HepG2 (cell line): ENCODE measurements at places on chromosomes 7 and 10. TPM values are rescaled to one million over a fixed set of nuclear protein-coding genes. Genes with fewer than 3 reads are reported as not detected.

DNA sequence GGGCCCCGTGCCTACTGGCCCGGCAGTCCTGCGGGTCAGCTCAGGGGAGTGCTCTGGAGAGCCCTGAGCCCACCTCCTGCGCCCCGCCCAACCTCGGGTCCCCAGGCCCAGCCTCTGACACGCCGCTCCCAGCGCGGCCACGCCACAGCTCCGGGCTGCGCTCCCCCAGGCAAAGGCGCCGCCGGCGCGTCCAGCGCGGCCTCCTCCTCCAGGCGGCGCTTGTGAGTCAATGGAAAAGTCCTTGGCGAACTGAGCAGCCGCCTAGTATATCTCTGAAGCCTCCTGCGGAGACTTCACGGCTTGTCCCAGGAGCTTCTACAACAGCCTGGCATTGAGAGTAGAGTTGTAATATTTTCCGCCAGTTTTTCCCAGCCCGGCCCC lies 29.5 kb upstream of the BMS1 start:
- DNase-seq = no peak

- no peak for DNase-seq
These were observed 56.5 kb downstream of the PWWP2B start for GRCh38 chr10:132453470-132453861.

- DNase-seq = no peak
These were observed 1.2 kb upstream of the SGCE start for GRCh38 chr7:94656925-94657731.

- DNase-seq = peak; percentile 54
These were observed 61.0 kb upstream of the NFE2L3 start for GRCh38 chr7:26090927-26091519.

DNA sequence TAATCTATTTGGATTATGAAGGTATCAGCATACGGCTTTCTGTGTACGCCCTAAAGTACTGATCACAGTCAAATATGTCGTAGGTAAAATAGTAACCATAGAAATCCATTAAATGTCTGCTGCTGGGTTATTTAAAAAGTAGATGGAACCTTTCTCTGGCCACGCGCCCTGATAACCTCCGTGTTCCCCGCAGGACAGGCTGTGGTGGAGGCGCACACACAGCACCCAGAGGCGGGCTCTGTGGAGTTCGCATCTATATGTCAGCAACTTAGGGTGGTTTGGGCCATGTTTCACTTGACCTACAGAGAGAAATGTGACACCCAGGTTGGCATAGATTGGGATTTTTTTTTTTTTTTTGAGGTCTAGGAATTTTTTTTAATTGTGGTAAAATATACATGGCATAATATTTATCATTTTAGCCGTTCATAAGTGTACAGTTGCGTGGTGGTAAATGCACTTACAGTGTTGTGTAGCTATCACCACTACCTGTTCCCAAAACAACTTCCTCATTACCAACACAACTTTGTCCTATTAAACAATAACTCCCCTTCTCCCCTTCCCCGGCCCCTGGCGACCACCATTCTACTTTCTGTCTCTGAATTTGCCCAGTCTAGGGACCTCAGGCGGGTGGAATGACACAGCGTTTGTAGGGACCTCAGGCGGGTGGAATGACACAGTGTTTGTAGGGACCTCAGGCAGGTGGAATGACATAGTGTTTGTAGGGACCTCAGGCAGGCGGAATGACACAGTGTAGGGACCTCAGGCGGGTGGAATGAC lies 15.4 kb downstream of the PPP2R2D start:
- no peak for DNase-seq

DNA sequence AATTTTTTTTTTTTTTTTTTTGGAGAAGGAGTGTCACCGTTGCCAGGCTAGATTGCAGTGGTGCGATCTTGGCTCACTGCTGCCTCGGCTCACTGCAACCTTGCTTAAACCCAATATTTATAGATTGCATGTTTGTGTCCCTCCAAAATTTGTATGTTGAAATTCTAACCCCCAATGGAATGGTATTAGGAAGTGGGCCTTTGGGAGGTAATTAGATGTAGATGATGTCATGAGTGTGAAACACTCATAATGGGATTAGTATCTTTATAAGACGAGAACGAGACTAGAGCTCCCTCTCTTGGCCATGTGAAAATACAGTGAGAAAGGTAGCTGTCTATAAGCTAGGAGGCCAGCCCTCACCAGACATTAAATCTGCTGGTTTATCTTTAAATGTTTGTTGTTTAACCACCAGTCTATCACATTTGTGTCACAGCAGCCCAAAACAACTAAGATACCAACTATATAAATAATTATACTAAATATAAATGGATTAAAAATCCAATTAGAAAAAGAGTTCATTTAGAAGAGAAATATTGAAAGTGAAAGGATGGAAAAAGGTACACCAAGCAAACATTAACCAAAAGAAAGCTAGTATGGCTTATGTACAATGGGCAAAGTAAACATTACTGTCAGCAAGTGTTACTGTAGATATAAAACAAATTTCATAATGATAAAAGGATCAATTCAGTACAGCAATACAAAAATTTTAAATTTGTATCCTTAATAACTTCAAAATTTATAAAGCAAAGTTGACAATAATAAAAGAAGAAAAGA lies 9.3 kb downstream of the TCAF1 start:
- peak; percentile 68 for DNase-seq

DNA sequence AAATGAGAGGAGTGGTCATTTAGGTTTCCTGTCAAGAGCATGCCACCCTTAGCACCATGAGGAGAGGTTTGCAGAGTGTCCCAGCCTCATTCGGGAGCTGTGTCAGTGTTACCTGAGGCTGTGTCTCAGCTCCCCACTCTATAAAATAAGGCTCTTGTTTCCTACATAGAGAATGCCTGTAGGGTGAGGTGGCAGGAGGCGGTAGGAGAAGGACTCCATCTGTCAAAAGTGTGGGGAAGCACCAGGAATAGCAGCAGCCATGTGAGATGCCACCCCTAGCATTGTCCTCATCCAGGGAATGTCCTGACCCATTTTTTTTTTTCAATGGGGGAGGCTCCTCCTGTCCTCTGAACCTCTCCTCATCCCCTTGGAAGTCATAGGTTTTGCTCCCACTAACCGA lies 451.2 kb downstream of the PLXNA4 start:
- DNase-seq = no peak

DNA sequence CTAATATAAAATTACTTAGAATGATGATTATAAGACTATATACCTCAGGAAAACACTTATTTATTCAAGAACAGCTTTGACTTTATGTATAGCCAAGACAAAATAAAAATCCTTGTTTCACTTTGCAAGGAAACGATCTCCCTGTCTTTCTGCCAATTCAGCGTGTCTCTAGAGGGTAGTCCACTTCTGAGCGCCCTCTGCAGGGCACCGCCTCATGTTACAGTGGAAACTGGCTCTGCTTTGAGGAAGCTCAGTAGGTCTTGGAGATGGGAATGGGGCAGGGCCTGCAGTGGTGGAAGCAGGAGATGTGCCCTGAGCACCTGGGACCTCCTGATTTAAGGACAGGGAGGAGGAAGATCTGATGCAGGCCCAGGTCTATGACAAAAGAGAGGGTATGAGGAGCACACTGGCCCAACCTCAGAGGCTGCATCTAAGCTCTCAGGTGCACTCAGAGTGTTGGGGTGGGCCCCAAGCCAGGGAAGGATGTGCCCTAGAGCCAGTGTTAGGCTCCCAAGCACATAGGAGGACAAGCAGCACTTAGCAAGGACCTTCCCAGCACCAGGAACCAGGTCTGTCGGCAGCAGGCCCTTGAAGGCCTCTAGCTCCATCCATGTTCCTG lies 481.0 kb downstream of the TNS3 start:
- peak; percentile 57 for DNase-seq

DNA sequence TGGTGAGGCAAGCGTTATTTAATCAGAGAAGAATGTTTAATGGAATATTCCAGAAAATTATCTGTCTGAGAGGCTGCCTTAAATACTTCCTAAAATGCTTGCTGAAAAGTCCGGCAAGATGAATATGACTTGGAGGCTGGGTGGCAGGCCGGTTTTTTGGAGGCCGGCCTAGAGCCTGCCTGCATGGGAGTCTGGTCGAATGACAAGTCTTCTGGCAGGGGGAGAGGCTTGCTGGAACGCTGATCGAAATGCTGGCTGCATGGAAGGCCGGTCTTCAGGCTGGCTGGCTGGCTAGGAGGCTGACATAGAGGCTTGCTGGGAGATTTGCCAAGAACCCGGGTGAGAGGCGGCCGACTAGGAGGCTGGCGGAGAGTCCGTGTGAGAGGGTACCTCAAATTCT lies 135.7 kb downstream of the OR13A1 start:
- DNase-seq = no peak

DNA sequence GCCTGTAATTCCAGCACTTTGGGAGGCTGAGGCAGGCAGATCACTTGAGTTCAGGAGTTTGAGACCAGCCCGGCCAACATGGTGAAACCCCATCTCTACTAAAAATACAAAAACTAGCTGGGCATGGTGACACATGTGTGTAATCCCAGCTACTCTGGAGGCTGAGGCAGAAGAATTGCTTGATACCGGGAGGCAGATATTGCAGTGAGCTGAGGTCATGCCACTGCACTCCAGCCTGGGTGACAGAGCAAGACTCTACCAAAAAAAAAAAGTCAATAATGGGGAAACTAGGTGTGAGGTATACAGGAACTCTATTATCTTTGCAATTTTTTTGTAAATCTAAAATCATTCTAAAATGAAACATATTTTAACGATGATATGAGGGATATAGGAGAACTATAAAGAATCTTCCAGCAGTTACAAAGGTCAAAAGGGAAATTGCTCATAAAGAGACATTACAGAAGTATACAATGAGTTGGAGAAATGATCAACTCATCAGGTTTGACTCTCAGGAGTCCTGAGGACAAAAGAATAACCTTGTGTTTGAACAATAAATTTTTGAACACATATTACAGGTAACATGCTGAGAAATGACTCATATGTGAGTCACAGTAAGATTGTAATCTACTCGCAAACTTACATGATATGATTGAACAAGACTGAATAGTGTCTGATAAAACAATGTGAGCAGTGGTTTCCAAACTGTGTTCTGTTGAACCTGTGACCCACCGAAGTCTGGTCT lies 272.6 kb downstream of the FGFR2 start:
- peak; percentile 12 for DNase-seq

DNA sequence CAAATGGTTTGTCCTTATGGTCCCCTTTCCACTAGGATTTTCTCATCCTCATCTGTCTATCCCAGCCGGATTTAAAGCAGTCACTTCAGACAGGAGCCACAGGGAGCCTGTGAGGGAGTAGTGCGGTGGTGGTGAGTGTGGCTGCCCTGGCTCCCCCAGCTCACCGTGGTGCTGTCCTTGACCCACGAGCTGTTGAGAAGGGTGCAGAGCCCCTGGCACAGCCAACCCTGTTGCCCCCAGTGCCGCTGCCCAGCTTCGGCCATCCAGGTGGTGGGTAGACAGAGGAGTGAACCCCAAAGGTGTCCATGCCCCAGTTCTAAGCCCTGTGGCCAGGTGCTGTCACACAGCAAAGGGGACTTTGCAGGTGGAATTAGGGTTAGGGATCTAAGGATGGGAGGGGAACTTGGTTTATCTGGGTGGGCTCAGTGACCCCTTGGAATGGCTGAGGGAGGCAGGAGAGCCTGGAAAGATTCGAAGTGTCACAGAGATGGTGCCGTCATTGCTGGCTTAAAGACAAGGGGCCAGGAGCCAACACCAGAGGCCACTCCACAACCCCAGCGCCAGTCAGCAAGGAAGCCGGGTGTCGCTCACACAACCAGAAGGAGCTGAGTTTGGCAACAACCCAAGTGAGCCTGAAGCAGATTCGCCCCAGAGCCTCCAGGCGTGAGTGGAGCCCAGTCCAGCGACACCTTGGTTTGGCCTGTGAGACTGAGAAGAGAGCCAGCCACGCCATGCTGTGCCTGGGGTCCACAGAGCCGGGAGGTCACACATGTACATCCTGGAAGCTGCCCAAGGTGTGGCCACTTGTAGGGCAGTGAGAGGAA lies 142.4 kb downstream of the ADCY1 start:
- DNase-seq = no peak

GRCh38 chr10:77649333-77650331 lies 12.0 kb upstream of the KCNMA1 start:
- peak; percentile 16 for DNase-seq

The NKX2-3 gene
- total RNA-seq = not detected in 2 replicates

The FXYD4 gene
- total RNA-seq = not detected in 2 replicates

The SPDYE6 gene
- total RNA-seq = 0.07 TPM in 1 of 2 replicates, not detected in the other

The TMEM270 gene
- not detected in 2 replicates for total RNA-seq

The CRYGN gene
- not detected in 2 replicates for total RNA-seq
